ENCODE measurements at places on chromosomes 6 and 20.

DNA sequence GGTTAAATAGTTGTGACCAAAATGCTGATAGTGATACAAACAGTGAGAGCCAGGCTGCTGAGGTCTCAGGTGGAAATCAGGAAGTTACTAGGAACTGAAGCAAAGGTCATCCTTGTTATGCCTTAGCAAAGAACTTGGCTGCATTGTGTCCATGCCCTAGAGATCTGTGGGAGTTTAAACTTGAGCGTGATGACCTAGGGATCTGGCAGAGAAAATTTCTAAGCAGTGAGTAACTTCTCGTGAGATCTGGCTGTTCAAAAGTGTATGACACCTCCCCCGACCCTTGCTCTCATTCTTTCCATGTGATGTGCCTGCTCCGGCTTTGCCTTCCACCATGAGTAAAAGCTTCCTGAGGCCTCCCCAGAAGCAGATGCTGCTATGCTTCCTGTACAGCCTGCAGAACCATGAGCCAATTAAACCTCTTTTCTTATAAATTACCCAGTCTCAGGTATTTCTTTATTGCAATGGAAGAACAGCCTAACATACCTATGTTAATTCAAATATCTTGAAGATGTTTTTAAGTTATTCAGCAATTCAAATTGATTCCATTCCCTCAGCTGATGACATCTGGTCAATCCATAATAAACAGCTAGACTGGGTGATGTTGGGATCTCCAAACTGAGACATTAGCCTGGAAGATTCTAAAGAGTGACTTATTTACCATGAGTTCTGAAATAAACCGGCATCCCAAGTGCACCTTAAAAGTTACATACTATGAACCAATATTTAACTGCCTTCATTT is 33.8 kb downstream of the KIF16B start:
- no peak for DNase-seq

- DNase-seq, result peak; percentile 70
These were observed 3.5 kb downstream of the MYLK2 start for GRCh38 chr20:31822421-31823330.

- DNase-seq, result no peak
These were observed 490.2 kb upstream of the SULF2 start for GRCh38 chr20:48275286-48276020.

GRCh38 chr6:29490055-29490454 is 2.3 kb upstream of the MAS1L start:
- DNase-seq, result no peak

- DNase-seq, result no peak
These were observed 204.0 kb upstream of the MOCS1 start for GRCh38 chr6:40138273-40138720.

DNA sequence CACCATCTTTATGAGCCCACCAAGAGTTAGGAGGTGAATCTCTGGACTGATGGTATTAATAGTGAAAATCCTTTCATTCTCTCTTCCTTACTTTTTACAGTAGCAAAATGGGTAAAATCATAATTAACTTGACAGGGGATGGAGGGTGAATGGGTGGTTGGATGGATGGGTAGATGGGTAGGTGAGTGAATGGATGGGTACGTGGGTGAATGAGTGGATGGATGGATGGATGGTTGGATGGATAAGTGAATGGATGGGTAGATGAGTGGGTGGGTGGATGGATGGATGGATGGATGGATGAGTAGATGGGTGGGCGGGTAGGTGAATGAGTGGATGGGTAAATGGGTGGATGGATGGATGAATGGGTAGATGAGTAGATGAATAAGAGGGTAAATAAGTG is 63.2 kb downstream of the BMP7 start:
- no peak for DNase-seq

GRCh38 chr20:46978951-46979491 is 84.4 kb downstream of the EYA2 start:
- DNase-seq, result no peak

GRCh38 chr20:25118529-25118928 is 36.6 kb upstream of the VSX1 start:
- no peak for DNase-seq
